ENCODE measurements at places on chromosomes 16 and 17.

DNA sequence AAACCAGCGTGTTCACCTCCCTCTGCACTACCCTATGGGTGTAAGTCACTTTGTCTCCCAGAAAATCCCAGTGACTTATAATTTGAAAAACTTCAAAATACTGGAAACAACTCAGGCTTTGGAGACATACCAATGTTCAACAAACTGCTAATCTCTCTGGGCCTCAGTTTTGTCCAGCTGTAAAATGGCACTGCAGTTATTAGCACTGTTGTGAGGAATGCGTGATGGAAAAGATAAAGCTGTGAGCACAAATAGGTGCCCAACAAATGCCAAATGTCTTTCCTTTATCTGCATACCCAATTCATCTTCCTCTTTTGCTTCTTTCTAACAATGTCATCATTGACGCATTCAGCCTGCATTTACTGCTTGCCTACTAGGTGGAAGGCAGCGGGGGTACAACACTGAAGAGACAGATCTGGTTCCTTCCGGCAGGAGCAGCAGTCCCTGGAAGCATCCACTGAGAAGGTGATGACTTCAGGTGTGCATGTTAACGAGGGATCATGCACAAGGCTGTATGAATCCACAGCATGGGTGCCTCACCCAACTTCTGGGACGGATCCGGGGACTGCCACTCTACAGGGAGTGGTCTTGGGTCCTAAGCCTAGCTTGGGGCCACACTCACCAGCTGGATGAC lies 63.4 kb downstream of the CYTH1 start:
- peak; percentile 59 for DNase-seq

GRCh38 chr16:17311333-17312093 lies 159.2 kb downstream of the XYLT1 start:
- no peak for DNase-seq

DNA sequence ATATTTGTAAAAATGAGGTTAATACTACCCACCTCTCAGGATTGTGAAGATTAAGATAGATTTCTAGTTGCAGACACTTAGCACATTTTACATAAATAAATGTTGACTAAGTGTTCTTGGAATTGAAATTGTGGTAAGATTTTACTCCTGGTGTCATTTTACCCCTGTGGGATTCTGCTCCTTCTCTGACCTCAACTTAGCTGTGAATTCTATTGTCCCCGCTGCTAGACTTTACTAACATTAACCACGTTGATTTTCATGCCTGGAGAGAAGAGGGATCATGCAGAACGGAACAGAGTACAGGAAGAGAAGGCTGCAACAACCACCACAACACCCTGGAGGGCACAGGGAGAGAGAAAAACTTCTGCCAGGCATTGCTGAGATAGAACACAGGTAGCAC lies 2.1 kb upstream of the TOM1L1 start:
- no peak for DNase-seq

DNA sequence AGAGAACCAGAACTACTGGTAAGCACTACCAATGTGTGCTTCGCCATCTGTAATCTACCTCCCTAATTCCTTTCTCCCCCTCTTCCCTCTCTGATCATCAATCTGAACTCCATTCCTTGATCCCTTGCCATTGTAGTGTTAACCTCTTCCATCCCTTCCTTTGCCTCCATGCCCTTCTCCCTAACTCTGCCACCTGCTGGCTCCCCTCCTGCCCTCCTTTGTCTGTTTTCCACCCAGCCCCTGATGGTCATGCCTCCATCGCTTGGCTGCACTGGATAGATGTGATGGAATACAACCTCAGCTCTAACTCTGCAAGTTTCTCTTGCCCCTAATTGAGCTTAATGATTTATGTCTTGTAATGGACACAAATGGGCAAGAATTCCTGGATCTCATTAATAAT lies 108.2 kb upstream of the ASIC2 start:
- no peak for DNase-seq

GRCh38 chr17:49390548-49391324 lies 23.9 kb downstream of the PHB1 start:
- peak; percentile 30 for DNase-seq

- peak; percentile 45 for DNase-seq
Measured at GRCh38 chr17:16425202-16425601, 9.8 kb downstream of the TRPV2 start.

- no peak for DNase-seq
Measured at GRCh38 chr17:7279448-7279847, 2.1 kb upstream of the SLC2A4 start.

- peak; percentile 59 for DNase-seq
Measured at GRCh38 chr16:3431779-3432219, 11.5 kb downstream of the ZNF597 start.

GRCh38 chr17:34153991-34154390 lies 101.1 kb upstream of the CCL2 start:
- DNase-seq, result no peak

GRCh38 chr17:49132699-49133364 lies at the start of gene B4GALNT2:
B4GALNT2 (plus strand) TSS chr17:49132769; CDS start chr17:49132793, 24 bp downstream.
- no peak for DNase-seq

DNA sequence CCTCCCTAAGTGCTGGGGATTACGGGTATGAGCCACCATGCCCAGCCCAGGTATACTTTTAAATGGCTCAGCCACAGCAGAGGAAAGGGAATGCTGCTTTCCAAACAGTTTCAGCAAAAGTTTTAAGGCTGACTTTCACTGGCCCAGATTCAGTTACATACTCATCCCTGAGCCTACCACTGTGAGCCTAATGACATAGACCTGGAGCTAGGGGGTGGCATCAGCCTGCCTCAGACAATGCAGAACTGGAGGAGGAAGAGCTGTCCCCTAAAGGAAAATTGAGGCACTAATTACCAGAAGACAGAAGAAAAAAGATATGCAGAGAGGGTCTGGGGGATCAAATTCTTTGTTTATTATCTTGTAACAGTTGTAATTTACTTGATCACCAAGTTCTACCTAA lies 43.9 kb downstream of the HS3ST4 start:
- no peak for DNase-seq

- DNase-seq, result peak; percentile 47
Measured at GRCh38 chr17:73142872-73143381, 21.9 kb upstream of the SSTR2 start.

DNA sequence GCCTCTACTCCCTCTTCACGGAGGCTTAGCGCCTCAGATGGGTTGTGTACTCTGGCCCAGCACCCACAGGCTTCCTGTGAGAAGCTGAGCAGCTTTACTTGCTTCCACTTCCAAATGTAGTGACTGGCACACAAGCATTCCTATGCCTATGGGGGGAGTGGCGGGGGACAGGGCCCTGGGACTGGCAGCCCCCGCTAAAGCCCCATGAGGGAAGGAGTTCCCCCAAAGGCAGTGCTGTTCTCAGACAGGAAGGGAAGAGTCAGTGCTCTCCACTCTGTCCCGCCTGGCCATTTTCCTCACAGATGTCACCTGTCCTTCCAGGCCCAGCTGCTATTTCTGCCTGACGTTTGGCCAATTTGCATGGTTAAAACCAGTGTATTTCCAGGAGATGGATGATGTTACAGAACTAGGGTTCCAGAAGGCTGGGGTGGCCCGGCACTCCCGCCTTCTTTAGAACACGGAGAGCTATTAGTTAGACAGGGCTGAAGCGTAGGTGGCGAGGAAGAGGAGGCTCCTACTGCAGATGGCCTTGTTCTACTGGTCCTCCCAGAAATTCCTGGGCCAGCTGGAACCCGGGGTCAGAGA lies 83.9 kb upstream of the FBXO47 start:
- DNase-seq, result no peak

GRCh38 chr17:65990593-65990992 lies 201.3 kb downstream of the CEP112 start:
- no peak for DNase-seq

- no peak for DNase-seq
Measured at GRCh38 chr16:75311383-75311938, 60.0 kb upstream of the BCAR1 start.

DNA sequence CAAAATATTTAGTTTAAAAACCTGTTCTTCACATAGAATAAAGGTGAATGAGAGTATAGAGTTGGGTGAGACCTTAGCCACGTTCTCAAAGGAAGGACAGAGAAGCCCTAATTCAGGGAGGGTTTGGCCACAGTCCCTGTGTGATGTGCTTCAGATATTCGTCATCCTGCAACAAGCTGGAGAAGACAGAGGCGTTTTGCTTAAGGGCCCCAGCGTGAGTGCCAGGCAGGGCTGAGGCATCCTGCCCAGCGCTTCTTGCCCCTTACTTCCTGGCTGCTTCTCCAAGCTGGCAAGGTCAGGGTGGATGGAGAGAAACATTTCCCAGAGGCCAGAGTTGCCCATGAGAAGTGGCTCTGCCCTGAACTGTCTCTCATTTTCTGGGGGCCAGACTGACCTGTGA lies 46.9 kb downstream of the AXIN2 start:
- no peak for DNase-seq

- peak; percentile 26 for DNase-seq
Measured at GRCh38 chr16:23803591-23804123, 32.1 kb upstream of the PRKCB start.

GRCh38 chr16:9666834-9667480 lies 515.3 kb downstream of the GRIN2A start:
- DNase-seq, result no peak

GRCh38 chr17:33550261-33550660 lies 257.2 kb upstream of the ASIC2 start:
- DNase-seq, result no peak

DNA sequence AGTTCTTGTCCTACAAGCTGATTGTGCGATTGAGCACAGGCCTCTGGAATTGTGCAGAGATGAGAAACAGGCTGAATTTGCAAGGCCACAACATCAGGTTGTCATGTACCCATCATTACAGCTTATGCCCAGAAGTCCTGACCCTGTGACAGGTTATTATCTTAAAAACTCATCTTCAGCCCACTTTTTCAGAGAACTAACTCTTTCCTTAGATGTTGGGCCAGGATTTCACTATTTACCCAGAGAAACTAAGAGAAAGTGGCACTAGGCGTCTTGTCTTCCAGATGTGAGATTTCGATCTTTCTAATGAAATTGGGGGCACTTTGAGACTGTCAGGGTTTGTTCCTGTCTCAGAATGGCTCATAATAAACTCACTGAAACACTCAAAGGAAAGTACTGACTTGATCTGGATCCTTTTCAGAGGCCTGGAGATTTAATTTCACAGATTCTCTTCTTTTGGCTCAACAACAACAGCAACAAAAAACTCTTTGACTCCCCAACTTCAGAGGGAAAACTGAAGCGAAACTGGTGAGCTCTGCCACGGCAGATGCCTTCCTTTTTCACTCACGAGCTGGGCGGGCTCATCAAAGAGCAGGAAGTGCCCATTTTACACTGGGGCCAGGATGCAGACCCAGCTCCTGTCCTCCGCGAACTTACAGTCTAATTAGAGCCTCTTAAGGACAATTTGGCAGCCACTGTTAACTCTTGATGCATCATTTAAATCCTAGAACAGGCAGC lies 17.7 kb upstream of the SLC12A3 start:
- DNase-seq, result no peak

DNA sequence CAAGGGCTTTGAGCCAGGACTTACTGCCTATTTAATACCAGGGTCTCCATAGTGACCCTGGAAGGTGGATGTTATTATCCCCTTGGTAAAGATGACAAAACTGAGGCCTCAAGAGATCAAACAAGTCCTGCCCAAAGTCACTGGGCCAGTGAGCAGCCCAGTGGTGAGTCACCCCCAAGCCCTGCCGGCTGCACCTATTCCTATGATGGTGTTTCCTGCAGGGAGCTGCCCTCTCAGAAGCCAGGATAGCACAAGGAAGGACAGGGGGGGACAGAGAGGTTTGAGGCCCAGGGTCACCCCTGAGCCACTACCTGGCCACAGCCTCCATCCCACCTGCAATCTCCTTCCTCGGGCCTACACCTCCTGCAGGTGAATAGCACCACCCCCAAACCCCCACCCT lies 90.9 kb downstream of the SDK2 start:
- peak; percentile 36 for DNase-seq

DNA sequence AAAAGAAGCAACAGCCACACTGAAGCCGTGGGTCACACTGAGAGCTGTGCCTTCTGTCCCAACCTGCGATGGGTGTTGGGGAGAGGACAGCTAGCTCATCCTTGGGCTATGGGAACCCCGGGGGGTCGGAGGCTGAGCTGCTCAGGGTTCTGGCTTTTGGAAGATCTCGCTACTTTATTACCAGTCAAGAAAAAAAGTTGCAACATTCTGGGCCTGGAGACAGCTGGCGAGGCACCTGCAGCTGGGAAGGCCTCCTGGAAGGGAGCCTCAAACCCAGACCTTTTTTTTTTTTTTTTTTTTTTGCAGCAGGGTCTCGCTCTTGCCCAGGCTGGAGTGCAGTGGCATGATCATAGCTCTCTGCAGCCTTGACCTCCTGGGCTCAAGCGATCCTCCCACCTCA lies 24.9 kb downstream of the TPSD1 start:
- DNase-seq, result peak; percentile 22

GRCh38 chr17:35350493-35350892 lies 22.9 kb downstream of the SLFN11 start:
- DNase-seq, result no peak

- peak; percentile 82 for DNase-seq
Measured at GRCh38 chr16:85523602-85524364, 89.3 kb upstream of the GSE1 start.

GRCh38 chr17:36136036-36136435 lies 32.4 kb downstream of the CCL4 start:
- DNase-seq, result peak; percentile 40

DNA sequence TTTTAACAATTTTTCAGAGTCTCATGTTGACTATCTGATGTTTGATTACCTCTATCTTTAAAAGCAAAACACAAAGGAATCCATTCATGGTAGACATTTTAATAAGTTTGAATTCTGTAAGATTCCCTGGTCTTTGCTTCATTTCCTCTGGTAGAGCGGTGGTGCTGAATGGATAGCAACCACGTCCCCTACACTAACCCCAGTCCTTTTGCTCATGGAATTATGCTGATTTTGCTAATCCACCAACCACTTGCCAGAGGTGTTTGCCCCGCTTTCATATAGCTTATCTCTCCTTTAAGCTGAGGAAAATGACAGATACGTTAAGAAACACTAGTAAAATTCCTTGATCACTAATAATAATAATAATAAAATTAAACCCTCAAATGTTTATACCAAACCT lies 9.5 kb downstream of the KCNJ16 start:
- DNase-seq, result no peak

GRCh38 chr17:80492343-80493136 lies 16.1 kb upstream of the NPTX1 start:
- no peak for DNase-seq

DNA sequence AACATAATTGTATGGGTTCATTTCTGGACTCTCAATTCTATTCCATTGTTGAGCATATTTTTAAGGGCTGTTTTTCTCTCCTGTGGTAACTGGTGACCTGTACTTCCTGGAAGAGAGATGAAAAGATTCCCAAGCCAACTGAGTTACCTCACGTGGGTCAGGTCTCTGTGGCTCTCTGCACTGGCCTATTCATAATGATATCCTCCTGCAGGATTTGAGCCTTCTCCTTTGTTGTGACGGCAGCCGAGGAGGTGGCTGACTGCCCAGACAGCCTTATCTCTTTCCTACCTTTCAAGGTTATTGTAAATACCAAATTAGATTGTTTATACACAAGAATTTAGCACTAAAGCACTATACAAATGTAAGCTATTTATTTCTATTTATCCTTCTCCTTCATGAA lies 2.7 kb upstream of the ACE start:
- peak; percentile 28 for DNase-seq

DNA sequence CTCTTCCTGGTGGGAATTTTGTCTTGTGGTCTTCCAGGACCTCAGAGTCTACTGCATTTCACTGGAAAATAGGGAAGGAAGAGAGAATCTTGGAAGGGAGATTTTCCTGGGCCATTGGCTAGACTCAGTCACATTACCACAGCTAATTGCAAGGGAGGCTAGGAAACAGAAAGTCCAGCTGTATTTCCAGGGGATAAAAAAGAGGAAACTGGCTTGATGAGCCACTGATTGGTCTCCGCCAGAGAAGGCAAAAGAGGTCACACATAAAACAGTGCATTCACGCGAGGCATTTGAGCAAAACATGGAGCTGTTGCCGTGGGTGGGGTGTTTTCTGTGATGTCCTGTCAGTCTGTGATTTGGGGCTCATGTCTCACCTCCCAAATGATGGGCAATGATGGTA lies 345.3 kb downstream of the FOXL1 start:
- no peak for DNase-seq

Data from DMS53 (cell line).